ENCODE measurements at places on chromosomes 6 and 20. TPM values are rescaled to one million over a fixed set of nuclear protein-coding genes. Genes with fewer than 3 reads are reported as not detected.

The PPP1R11 gene
- polyA plus RNA-seq, result 31.0 TPM

The RAD21L1 gene
- not detected for polyA plus RNA-seq

The COL9A3 gene
- 10.6 TPM for polyA plus RNA-seq

- DNase-seq, result no peak
These were observed 8.9 kb downstream of the GLP1R start for GRCh38 chr6:39057251-39058155.

DNA sequence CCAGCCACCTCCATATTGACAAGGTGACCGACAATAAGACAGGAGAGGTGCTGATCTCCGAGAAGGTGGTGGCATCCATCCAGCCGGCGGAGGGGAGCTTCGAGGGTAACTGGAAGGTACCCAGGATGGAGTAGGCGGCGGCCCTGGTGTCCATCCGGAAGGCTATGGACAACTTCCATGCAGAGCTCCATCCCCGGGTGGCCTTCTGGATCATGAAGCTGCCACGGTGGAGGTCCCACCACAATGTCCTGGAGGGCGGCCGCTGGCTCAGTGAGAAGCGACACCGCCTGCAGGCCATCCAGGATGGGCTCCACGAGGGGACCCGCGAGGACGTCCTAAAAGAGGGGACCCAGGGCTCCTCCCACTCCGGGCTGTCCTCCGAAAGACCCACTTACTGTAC, 17.0 kb downstream of the DEFB115 start:
- DNase-seq, result no peak

DNA sequence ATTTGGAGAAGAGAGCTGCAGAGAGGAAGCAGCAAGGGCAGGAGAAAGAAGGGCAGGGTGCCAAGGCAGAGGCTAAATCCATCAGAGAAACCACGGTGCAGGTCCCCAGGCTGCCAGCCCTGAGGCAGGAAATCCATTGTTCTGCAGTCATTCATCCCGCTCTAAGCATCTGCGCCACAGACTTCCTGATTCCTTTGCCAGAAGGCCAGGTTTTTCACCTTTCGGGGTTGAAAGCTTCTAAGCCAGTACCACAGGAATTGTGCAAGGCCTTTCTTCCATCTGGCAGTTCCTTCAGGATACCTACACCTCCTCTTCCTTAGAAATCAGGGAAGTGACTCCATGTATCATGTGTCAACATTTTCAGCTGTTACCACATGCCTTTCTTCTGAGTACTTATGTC, 45.6 kb downstream of the ADGRF5 start:
- peak; percentile 11 for DNase-seq

The SLC44A4 gene
- 0.23 TPM for polyA plus RNA-seq

Data from hindlimb muscle (tissue), 1 donor.